Gastroesophageal sphincter (tissue), 4 donors: ENCODE measurements at places on chromosomes 16 and 17. TPM values are rescaled to one million over a fixed set of nuclear protein-coding genes. Genes with fewer than 3 reads are reported as not detected.

- ATAC-seq = peak; percentile 58
These were observed 59.9 kb downstream of the SEC14L1 start for GRCh38 chr17:77200711-77201110.

Gene KLHL10
- 2.2 TPM for total RNA-seq

Gene NHERF2
- total RNA-seq = 106 TPM

Gene KCNH4
- total RNA-seq = 0.27 TPM

- no peak for ATAC-seq
These were observed 22.1 kb downstream of the FCSK start for GRCh38 chr16:70476272-70477020.

DNA sequence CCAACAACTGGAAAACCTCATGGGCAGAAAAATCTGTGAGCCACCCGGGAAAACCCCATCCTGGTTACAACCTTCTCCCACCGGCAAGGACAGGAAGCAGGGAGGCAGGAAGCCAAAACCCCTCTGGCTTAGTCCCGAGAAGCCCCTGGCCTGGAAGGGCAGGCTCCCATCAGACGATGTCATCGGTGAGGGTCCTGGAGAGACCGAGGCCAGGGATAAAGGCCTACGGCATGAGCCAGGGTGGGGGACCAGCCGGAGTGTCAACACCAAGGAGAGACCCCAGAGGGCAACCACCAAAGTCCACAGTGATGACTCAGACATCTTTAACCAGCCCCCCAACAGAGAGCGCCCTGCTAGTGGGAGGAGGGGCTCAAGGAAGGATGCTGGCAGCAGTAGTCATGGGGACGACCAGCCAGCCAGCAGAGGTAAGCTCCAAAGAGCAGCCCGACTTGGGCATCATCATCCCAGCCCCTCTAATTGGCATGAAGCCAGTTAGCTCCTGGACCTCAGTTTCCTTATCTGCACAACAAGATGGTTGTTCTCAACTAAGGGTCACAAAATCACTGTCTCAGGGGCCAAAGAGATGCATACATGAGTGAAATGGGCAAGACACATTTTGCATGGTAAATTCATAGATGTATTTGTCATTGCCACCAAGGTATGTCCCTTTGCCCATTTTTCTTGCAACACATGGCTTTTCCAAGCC lies 190.7 kb downstream of the KATNIP start:
- ATAC-seq = no peak

GRCh38 chr17:44352828-44353671 lies 7.9 kb downstream of the GRN start:
- peak; percentile 7 for ATAC-seq

Gene ERN2
- not detected for total RNA-seq

DNA sequence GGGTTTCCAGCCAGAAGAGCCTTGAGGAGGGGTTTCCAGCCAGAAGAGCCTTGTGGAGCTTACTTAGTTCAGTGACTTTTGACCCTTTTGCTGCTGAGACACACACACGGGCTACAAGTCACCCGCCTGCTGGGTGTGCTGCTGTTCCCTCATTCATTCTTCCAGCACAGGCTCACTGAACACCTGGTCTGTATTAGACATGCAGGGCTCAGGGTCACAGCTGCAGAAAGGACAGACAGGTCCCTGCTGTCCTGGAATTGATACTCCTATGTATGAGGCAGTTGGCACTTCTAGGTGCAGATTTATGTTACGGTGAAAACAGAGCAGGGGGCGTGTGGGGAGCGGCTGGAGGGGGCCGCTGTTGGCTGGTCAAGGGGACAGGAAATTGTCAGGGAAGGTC lies 6.8 kb downstream of the CACNG4 start:
- no peak for ATAC-seq

DNA sequence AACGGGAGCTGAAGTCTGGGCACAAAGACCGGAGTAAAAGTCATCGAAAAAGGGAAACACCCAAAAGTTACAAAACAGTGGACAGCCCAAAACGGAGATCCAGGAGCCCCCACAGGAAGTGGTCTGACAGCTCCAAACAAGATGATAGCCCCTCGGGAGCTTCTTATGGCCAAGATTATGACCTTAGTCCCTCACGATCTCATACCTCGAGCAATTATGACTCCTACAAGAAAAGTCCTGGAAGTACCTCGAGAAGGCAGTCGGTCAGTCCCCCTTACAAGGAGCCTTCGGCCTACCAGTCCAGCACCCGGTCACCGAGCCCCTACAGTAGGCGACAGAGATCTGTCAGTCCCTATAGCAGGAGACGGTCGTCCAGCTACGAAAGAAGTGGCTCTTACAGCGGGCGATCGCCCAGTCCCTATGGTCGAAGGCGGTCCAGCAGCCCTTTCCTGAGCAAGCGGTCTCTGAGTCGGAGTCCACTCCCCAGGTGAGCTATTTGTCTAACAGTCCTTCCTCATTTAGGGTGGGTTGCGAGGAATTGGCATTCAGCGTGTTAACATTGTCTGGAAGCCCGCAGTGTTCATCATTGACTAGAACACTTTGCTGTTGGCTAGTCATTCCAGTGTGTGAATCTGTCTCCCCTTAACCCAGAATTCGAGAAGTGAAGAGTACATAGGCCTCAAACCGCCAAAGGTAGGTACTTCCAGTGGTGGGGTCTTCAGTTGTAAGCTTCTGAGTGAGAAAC lies 1.5 kb downstream of the CDK12 start:
- no peak for ATAC-seq

Gene FBXW10B
- 0.40 TPM for total RNA-seq

Gene KRT27
- not detected for total RNA-seq

Gene VPS25
- 43.1 TPM for total RNA-seq

Gene NOD2
- total RNA-seq = 5.9 TPM

Gene SDR42E1
- total RNA-seq = 1.4 TPM

DNA sequence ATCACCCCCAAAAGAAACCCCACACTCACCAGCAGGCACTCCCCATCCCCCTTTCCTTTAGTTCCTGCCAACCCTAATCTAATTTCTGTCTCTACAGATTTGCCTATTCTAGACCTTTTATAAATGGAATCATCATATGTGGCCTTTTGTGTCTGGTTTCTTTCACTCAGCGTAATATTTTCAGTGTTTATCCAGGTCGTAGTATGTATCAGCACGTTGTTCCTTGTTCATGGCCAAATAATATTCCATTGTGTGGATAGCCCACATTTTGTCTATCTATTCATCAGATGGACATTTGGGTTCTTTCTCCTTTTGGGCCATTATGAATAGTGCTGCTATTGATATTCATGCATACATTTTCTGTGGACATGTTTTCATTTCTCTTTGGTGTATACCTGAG lies 73.6 kb downstream of the OR1D5 start:
- ATAC-seq = no peak

Gene CRHR1
- 0.10 TPM for total RNA-seq

DNA sequence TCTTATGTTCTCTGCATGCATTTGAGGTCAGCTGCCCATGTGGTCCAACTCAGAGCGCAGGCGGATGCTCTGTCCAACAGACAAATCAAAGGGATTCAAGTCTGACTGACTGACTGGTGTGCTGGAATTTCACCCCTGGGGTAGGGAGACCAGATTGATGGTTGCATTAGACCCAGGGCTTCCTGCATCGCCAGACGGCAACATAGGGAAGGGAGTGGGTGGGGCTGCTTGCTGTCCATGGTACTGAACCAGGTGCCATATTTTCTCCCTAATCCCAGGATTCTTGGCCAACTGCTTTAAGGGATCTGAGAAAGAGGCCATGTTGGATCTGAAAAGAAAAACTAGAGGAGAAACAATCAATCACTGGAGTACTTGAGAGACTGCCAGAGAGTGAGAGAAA lies 332.0 kb downstream of the XYLT1 start:
- no peak for ATAC-seq

- ATAC-seq = no peak
These were observed 1.4 kb upstream of the CD2BP2 start for GRCh38 chr16:30356401-30357084.

Gene USB1
- 32.4 TPM for total RNA-seq

Gene PRAC1
- total RNA-seq = not detected

Gene BAIAP3
- total RNA-seq = 14.2 TPM

Gene ALOX15B
- total RNA-seq = 4.0 TPM

Gene TEX19
- total RNA-seq = not detected

- ATAC-seq = no peak
These were observed 3.9 kb upstream of the KCNJ2 start for GRCh38 chr17:70165383-70165782.

DNA sequence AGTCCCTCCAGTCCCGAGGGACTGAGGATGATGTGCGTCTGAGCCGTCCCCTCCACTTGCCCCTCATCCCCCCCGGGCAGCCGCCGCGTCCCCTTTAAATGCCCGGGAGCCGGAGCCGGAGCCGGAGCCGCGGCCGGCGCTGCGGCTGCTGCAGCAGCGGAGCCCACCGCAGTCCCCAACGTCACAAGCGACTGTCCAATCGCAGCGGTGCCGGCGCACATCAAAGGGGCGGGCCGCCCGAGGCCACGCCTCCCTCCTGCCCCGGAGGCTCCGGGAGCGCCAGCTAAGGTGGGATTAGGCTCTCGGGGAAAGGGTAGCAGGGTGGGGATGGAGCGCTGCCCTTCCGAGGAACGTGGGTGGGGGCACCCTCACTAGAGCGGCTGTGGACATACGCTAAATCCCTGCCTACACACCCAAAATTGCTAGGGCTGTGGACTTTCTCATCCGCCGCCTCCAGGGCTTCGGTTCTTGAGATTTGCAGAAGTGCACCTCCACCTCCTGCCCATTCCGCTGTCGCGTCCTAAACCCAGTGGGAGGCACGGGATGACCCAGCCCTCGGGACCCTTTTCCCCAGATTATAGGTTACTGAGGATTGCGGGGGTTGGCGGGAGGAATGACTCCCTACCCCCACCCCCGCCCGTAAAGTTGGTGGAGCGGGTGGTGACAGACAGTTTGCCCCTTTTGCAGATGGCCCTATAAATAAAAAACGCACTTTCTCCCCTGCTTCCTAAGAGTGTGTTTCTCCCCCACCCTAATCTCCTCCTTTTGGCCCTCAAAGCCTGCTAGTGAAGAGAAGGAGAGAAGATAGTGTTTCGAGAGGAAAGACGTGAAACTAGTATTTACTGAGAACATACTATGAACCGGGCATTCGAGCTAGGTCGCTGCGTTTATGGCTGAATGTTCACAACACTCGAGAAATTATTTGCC lies at the start of gene PHOSPHO1:
Gene PHOSPHO1 (minus strand): TSS at position 152 of the 927 bp plus-strand sequence. CDS start 4,096 bp downstream, outside the sequence.
- ATAC-seq = peak; percentile 96

GRCh38 chr17:65270499-65271253 lies 133.5 kb downstream of the RGS9 start:
- no peak for ATAC-seq

- ATAC-seq = no peak
These were observed 3.3 kb upstream of the HIGD1B start for GRCh38 chr17:44844390-44844830.

GRCh38 chr17:7218166-7218565 lies 1.5 kb downstream of the DLG4 start:
- ATAC-seq = no peak

Gene TMEM98
- 60.0 TPM for total RNA-seq

GRCh38 chr17:57102122-57102521 lies 17.1 kb downstream of the AKAP1 start:
- no peak for ATAC-seq

Gene CCL14
- total RNA-seq = 6.5 TPM

- no peak for ATAC-seq
These were observed 45.7 kb downstream of the VAT1L start for GRCh38 chr16:77833921-77834634.

Gene CSH2
- not detected for total RNA-seq
